Naive thymus-derived CD4-positive, alpha-beta T cell (primary cell): ENCODE measurements at places on chromosomes 11 and 22.

- no peaks in the 10 kb centered on the region for H3K27me3 ChIP-seq
- no peaks in the 10 kb centered on the region for H3K4me1 ChIP-seq
- peaks cover 80% of the 10 kb centered on the region for H3K36me3 ChIP-seq
These were observed 19.1 kb downstream of the TOLLIP start for GRCh38 chr11:1290052-1291040.

- DNase-seq: no peak
- H3K4me3 ChIP-seq: no peak overlapping the region
- no peaks in the 10 kb centered on the region for H3K27me3 ChIP-seq
- H3K36me3 ChIP-seq: no peaks in the 10 kb centered on the region
These were observed 9.0 kb upstream of the KCTD14 start for GRCh38 chr11:78032090-78032489.

- H3K36me3 ChIP-seq: no peaks in the 10 kb centered on the region
- no peak overlapping the region for H3K27ac ChIP-seq
- DNase-seq: no peak
These were observed 179.1 kb upstream of the E2F8 start for GRCh38 chr11:19419808-19420207.

DNA sequence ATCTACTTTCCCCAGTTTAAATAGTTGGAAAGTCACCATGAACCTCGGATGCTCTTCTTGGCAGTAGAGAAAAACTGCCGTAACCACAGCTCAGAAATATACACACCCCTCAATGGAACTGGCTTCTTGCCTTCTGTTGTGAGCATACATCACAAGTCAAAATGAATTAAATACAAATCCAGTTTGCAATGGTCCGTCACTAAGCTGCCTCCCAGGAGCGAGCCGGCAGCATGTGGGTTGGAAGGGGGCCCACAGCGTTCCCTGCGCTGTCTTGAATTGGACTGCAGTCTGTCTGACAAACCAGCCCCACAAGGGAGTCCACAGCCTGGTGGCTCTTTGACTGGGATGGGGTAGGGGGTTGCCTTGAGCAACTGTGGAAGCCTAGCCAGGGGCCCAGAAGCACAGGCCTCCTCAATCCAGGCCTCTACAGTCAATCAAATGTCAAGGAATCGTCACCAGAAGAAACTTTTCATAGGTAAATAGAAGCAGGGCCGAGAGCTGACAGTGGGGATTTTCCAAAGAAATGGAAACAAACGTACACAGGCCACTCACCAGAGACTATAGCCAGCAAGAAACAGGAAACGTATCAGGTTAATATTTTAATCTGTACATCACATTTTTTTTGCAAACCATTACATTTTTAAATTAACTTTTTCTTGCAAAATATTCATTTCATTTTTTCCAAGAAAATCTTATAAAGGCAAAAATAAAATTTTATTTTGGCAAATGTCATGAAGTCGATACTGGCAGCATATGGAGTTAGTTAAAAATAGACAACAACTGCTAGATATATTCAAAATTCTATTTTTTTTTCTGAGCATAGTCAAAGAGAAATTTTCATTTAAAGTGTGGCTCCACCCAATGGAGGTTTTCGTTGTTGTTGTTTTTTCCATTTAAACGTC, 38.5 kb downstream of the C11orf58 start:
- no peaks in the 10 kb centered on the region for H3K27me3 ChIP-seq
- DNase-seq: no peak

DNA sequence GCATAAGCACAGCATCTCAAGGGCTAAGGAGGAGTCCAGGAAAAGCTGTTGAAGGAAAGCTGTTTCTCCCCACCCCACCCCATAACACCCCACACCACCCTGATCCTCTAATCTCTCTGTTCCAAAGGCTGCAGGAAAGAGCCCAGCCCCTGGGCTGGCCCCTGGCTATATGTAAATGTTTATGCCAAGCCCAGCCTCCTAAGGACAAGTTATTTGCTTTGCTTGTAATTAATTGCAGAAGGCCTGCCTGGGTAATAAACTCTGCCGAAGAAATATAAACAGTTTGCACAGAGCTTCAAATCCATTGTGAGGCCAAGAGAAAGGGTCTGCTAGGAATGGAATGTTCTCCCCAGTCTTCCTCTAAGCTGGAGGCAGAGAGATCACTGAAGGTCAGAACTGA, 21.2 kb downstream of the ARRB1 start:
- DNase-seq: no peak
- H3K4me1 ChIP-seq: peaks cover 16% of the 10 kb centered on the region
- H3K4me3 ChIP-seq: no peak overlapping the region

- H3K4me1 ChIP-seq: no peaks in the 10 kb centered on the region
- H3K4me3 ChIP-seq: no peak overlapping the region
- no peak overlapping the region for H3K27ac ChIP-seq
- H3K36me3 ChIP-seq: no peaks in the 10 kb centered on the region
- no peak for DNase-seq
These were observed 30.1 kb downstream of the SBF2 start for GRCh38 chr11:10263929-10264328.

DNA sequence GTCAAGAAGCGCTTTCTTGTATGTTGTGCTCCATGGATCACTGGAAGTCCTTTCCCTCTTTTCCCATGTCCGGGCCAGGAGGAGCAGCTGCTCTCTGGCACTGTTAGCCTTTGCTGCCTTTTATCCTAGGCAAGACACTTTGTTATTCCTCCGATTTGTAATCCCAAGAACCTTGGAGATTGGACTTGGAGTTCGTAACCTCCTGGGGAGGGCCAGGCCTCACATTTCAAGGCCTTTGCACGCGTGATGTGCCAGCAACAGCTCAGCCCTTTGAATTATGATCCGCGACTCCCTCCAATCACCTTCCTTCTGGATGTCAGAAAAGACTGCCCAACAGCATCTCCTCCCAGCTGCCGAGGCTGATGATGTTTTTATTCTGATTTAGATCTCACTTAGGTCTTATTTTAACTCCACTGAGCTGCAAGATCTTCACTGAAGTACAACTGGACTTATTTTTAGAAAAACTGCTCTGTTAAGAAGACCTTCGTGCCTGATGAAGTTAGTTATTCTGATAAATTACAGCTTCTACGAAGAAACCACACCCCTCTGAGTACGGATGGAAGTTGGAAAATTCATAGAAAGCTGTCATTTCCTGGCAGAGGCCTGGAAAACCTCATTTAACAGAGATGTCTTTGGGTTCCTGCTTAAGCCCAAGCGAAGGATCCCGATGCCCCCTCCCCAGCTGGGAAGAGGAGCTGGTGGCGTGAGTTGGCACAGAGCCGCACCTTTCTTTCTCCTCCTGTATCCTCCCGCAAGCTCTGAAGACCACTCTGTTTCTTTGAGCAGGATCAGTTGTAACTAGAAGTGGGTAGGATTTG, 62.4 kb downstream of the PARVB start:
- H3K4me1 ChIP-seq: no peaks in the 10 kb centered on the region
- H3K27me3 ChIP-seq: no peaks in the 10 kb centered on the region
- no peaks in the 10 kb centered on the region for H3K36me3 ChIP-seq
- no peak overlapping the region for H3K4me3 ChIP-seq
- no peak overlapping the region for H3K27ac ChIP-seq
- no peak for DNase-seq

DNA sequence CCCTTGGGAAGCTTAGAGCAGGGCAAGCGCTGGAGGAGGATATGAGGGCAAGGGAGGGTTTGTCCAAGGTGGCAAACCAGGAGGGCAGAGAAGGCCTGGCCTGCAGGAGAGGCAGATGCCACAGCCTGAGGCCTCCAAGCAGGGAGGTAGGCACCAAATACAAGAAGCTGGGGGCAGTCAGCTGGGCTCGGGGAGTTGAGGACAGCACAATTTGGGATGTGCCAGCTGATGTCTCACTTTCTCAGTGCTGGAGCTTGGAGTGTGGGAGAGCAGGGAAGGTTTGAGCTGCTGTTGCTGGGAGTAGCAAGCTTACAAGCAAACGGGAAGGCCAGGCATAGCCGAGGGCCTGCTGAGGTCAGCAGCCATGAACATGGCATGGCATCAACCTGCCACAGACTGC, 4.0 kb downstream of the ZDHHC24 start:
- H3K27me3 ChIP-seq: no peaks in the 10 kb centered on the region
- no peak overlapping the region for H3K4me3 ChIP-seq
- no peak for DNase-seq
- H3K36me3 ChIP-seq: peaks cover 12% of the 10 kb centered on the region

DNA sequence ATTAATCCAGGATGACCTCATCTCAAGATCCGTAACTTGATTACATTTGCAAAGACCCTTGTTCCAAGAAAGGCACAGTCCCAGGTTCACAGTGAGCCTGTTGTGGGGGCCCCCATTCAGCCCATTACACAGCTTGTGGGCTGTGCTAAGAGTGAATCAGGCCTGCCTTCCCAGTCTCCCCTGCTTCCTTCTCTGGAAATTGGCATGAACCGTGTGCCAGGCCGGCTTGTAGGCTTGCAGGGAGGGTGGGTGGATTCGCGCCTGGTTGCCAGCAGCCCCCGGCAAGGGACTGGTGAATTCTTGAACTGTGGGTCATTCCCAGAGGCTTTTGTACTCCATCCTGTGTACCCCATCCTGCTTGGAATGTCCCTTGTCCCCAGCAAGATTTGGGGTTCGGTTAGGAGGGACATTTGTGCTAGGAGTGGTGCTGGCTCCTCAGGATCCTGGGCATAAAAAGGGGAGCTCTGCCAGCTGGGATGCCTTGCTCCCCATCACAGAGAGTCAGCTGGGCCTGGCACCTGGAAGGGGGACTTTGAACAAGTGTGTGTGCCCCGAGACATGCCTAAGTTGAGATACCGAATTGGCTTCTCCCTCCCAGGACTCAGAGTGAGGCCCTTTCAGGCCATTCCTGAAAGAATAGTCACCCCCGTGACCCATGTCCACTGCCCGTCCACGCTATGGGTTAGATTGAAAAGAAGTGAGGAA, 818.2 kb downstream of the BRD1 start:
- no peaks in the 10 kb centered on the region for H3K4me1 ChIP-seq
- no peaks in the 10 kb centered on the region for H3K27me3 ChIP-seq
- no peak overlapping the region for H3K4me3 ChIP-seq

DNA sequence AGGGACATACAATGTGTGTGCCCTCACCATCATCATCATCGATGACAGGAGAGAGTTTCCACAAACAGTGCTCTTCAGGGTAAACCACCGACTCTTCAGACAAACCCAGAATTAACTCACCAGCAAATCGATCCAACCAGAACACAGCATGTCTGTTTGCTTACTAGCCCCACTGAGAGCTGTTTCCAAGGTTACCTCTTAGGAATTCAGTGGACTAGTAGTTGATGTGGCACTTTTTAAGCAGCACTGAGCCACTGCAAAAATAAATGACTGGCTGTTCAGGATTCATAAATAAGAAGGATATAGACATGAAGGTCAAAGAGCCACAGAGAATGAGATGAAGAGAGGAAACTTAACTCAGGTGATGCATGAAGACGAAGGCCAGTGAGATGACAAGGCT, 83.1 kb downstream of the PARVA start:
- no peak overlapping the region for H3K4me3 ChIP-seq
- no peak for DNase-seq
- H3K27me3 ChIP-seq: no peaks in the 10 kb centered on the region
- no peaks in the 10 kb centered on the region for H3K36me3 ChIP-seq

DNA sequence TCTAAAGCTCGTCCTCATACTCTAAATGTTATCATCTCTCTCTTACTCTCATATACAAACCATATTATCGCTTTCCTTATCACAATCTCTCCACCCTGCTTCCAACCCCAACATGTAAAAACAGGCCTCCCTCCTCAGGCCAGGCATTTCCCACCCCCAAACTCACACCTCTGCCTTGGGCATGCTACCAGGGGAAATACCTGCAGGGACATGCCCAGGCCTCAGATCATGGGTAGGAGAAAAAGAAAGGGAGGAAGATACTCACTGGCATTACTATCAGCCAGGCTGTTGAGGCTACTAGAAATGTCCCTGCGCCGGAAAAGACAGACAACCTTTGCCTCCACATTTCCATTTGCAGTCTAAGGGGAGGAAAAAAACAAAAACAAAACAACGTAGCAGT, 1.8 kb downstream of the MTA2 start:
- peaks cover 35% of the 10 kb centered on the region for H3K36me3 ChIP-seq
- no peaks in the 10 kb centered on the region for H3K27me3 ChIP-seq
- peak overlapping the region; percentile 98 for H3K27ac ChIP-seq
- H3K4me1 ChIP-seq: peaks cover 23% of the 10 kb centered on the region
- H3K4me3 ChIP-seq: peak overlapping the region; percentile 71

DNA sequence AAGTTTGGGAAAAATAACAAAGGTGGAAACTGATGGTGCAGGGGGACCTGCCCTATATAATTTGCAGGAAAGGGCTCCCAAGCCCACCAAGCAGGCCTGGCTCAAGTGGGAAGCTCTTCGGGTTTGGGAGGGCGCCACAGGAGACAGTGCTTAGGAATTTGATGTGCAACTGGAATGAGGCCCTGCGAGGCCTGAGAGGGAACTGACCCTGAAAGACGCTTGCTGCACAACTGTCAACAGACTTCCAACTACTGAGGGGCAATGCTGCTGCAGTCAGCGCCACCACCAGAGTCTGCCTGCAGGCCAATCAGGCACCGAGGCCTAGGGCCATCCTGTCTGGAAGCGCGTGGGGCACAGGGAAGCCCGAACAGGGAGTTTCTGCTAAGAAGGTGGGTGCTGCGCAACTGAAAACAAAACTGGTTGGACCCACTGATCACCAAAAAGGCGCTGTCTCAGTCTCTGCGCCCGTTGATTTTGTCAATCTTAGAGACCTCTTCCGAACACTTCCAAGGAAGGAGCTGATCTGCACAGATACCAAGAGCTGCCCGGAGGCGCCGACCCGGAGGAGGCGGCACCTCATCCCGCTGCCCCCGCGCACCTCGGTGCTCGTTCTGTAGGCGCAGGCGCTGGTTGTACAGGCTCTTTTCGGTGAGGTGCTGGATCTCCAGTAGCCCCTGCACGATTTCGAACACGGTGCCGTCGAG, 667 bp downstream of the DGCR6L start:
- H3K27ac ChIP-seq: peak overlapping the region; percentile 89
- H3K36me3 ChIP-seq: no peaks in the 10 kb centered on the region
- no peak for DNase-seq
- H3K4me3 ChIP-seq: peak overlapping the region; percentile 91
- H3K4me1 ChIP-seq: peaks cover 52% of the 10 kb centered on the region

GRCh38 chr22:50695421-50696250, 23.0 kb downstream of the SHANK3 start:
- no peak overlapping the region for H3K4me3 ChIP-seq
- no peak for DNase-seq
- H3K27me3 ChIP-seq: no peaks in the 10 kb centered on the region
- no peaks in the 10 kb centered on the region for H3K36me3 ChIP-seq
- no peak overlapping the region for H3K27ac ChIP-seq

- no peak overlapping the region for H3K27ac ChIP-seq
- DNase-seq: no peak
- H3K4me3 ChIP-seq: no peak overlapping the region
- no peaks in the 10 kb centered on the region for H3K36me3 ChIP-seq
- H3K4me1 ChIP-seq: no peaks in the 10 kb centered on the region
- H3K27me3 ChIP-seq: no peaks in the 10 kb centered on the region
These were observed 146.0 kb downstream of the BBOX1 start for GRCh38 chr11:27186580-27186979.
